Stimulated activated CD4-positive, alpha-beta T cell treated with anti-CD3 and anti-CD28 coated beads, Interleukin-12 subunit alpha, Interleukin-12 subunit beta, amount 100 ng/mL, for 24 hours (primary cell): ENCODE measurements at places on chromosomes 12 and 14.

DNA sequence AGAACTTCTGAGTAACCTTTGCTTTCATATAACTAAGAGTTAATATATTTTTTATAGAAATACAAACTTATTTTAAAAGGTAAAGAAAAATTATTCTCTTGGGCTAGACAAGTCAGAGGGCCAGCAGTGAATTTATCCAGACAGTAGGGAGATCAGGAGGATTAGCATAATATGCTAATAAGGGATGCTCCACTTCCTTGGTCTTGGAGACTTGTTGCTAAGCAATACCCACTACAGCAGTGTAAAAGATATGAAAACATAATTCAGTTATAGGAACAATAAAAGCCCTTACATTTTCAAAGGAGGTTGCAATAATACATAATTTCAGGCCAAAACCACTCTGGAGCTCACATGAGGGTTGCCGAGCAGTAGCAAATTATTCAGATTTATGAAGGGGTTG lies 615.6 kb downstream of the KCNH5 start:
- DNase-seq: no peak

DNA sequence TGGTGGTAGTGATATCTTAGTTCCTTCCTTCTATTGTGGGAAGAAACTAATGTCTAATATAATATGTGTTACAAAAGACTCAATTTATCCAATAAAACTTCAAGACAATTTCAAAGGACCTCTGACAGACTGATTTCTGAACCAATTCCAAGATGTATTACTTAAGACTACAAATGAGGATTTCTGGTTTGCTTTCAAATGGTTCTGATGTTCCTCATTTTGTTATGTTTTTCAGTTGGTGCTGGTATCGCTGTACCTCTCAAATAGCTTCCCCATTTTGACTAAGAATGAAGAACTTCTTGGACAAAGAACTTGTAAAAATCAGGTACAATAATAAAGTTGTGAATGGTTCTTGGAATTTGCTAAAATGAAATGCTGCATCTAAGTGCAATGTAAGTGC lies 19.4 kb upstream of the MBIP start:
- no peak for DNase-seq

- DNase-seq: no peak
Measured at GRCh38 chr12:24896171-24896570, 52.7 kb downstream of the BCAT1 start.

DNA sequence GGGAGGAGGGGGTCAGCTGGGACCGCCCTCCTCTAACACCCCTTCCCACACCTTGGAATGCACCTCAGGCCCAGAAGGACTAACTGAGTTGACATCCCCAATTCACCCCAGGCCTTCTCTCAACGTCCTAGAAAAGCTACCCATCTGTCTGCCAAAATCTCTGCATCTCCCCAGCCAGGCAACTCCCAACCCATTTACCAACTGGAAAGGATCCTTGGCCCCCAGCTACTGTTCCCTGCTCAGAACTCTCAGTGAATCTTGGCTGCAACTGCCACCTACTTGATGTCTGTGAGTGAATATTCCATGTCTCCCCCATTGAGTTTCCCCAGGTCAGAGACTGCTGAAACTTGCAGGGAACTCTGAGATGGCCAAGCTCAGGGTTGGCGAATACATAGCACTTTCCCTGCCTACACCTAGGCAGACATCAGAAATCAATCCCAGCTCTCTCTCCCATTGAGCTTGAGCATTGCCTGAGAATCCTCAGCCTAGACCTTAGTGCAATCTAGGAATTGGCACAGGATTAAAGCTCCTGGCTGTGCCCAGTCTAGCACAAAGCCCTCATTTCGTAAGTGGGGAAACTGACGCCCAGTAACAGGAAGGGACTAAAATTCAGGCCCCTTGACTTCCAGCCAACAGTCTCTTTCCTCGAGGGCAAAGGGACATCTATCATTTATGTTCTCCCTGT lies 71.9 kb upstream of the NCOR2 start:
- no peak for DNase-seq

DNA sequence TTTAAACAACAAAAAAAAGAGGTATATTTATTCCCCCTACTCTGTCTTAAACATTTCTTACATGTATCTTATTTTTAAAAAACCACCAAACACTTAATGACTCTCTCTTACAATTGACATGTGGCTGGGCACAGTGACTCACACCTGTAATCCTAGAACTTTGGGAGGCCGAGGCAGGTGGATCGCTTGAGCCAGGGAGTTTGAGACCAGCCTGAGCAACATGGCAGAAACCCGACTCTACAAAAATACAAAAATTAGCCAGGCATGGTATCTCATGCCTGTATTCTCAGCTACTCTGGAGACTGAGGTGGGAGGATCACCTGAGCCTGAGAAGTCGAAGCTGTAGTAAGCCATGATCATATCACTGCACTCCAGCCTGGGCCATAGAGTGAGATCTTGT lies 16.0 kb downstream of the SLC41A2 start:
- DNase-seq: no peak

DNA sequence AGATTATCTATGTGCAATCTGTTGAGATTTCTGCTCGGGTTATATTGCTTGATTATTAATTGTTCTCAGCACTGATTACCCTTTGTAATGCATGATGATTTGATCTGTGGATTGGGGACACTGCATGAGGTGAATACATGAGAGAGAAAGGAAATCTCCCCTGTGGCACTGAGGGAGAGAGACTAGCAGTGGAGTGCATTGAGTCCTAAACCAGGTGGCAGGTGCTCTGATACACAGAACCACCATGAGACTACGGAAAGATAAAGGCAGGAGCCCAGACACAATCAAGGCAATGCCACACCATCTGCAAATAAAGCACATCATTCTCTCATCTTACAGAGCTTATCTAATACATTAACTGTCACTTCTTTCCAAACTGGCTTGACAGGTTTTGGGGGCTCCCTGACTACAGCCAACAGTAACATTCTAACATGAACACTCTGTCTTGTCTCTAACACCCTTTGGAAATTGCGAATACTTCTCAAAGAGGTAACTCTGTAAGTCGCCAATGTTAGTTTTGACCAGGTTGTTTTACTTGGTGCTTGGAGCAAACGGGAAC lies 37.6 kb upstream of the TSPAN8 start:
- no peak for DNase-seq

DNA sequence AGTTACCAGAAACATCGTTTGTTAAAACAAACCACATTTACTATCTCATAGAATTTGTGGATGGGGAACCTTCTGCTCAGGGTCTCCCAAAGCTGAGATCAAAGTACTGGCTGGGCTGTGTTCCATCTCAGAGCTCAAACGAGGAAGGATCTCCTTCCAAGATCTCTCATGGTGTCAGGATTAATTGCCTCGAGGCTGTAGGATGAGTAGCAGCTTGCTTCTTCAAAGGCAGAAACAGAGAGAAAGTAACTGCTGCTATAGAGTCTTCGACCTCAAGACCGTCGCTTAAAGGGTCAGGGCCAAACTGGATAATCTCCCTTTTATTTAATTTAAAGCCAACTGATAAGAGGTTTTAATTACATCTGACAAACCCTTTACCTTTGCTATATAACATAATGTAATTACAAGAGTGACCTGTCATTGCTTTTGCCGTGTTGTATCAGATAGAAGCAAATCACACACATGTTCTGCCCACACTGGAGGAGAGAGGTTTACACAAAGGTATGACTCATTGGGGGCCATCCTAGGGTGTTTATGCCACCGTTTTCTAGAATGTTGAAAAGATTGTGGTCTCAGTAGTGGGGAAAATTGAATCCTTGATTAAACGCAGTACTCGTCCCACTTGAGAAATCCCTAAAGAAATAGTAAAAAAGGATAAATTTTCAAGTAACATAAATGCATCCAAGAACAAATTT lies 868.8 kb upstream of the TMEM132C start:
- DNase-seq: no peak

GRCh38 chr12:31363831-31364230 lies 37.9 kb upstream of the SINHCAF start:
- DNase-seq: no peak

DNA sequence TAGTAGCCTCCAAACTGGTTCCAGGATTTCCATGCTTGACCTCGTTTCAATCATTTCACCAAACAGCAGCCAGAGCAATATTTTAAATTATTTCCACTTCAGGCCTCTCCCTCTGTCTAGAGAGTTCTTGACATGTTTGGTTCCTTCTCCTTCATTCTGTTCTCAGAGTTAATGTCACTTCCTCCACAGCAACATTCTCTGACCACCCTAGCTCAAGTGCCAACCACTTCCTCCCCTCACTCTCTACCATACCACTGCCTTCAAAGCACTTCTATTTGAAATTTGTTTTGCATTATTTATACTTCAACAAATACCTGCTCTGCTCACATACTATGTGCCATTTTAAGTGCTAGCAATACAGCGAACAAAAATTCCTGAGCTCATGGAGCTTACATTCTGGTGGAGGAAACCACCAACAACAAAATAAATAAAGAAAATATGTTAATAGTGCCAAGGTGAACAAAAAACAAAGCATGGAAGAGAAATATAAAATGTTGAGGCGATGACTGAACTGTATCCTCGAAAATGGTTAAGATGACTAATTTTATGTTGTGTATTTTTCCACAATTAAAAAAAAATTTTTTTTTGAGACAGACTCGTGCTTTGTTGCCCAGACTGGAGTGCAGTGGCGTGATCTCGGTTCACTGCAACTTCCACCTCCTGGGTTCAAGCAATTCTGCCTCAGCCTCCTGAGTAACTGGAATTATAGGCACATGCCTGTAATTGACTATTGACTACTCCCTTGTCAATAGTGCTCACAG lies 17.3 kb downstream of the BAZ1A start:
- DNase-seq: no peak

GRCh38 chr12:49160399-49160798 lies 28.5 kb downstream of the TUBA1A start:
- no peak for DNase-seq

DNA sequence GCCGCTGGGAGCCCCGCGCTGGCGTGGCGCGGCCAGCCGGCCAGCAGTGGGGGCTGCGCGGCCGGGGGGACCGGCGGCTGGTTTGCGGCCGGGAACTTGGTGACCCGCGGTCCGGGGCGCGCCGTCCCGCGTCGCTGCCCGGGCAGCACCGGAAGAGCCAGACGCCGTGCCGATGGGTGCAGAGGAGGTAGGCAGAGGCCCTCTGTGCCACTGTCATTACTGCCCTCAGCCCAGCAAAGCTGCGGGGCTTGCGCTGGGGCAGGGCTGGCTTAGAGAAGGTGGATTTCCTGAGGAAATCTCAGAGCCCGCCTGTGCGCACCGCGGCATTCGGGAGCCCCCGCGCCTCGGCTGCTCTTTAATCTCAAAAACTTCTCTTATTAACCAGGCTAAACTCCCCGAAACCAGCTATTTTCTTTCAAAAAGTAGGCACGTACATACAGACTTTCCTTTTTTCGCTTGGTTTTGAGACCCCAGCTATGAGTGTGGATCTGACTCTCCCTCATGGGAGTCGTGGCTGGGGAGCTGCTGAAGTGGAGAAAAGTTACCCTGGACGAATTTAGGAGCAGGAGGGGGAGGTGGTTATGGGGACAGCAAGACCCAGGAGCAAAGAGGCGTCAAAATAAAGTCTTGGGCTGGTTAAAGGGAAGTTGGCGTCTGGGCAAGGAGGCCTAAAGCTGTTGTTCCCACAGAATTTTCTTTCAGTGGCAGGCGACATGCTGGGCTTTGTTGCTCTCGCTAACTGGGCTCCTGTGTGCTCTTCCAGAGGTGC lies 802 bp downstream of the SUSD6 start:
- no peak for DNase-seq

GRCh38 chr14:36288496-36288895 lies 31.9 kb downstream of the MBIP start:
- no peak for DNase-seq

DNA sequence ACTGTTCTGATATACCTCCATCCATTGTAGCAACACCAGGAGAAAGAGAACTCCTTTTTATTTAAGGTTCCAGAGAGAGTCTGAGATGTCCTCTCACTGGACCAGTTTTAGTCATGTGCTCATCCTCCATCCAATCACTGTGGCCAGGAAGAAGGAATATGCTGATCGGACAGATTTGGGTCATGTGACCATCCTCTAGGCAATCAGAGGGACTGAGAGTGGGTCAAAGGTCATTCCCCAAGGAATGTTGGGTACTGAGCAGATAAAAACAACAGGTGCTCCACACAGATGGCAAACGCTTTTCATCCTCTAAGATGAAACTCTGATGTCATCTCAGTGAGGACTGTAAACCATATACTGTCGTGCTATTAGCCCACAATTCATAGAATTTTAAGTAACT lies 28.8 kb upstream of the RPH3A start:
- no peak for DNase-seq

DNA sequence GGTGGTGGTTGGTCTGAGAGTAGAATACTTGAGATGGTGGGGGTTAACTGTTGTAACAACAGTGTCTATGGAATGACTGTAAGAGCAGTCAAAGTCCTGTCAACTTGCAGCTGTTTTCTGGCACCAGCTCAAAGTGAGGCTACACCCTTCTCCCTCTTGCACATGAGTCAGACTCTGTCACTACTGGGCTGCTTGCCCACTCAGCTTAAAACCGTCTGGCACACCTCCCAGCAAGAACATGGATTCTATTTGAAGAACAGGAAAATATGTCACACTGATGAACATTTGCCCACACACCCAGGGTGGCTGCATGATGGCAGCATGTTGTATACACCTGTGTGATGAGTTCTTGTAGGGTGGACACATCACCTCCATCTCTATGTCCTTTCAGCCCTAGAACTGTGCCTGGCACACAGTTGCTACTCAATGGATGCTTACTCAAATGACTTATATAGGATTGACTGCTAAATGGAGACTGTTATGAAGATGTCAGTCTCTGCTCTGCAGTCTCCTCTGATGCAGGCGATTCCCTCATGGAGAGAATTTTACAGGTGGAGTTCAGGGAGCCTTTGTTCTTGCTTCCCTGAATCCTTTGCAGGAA lies 19.3 kb upstream of the SERPINA6 start:
- DNase-seq: no peak

DNA sequence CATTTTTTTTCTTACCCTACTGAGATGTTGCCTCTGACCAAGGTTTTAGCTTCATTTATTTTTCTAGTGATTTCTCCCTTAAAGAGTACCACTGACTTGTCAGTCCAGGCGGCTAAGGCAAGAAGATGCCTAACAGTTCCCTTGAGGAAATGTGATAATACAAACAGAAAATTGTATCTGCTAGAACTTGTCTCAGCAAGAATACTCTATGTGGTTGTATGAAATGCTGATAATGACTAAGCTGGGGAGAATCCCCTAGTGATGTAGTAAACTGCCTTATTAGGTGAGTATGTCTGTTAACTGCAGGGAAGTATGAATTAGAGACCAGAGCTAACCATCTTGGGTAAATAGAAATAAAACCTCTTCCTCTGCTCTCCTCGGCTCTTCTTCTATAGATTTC lies 6.7 kb downstream of the C12orf54 start:
- no peak for DNase-seq

DNA sequence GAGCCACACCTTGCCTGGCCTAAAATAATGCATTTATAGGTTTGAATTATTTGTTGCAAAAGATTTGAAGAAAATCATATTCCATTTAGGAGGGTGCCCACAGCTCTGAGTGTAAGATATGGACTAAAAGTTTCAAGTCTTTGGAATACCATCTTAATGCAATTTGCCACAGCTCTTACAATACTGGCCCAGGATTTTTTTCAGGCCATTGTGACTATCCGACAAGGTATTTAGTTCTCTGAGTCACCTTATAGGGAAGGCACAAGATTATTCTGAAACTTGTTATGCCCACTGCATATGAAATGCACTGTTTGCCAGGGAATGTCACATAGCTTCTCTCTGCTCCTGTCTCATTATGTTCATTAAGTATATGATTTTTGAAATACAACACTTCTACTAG lies 29.6 kb upstream of the SLC6A13 start:
- no peak for DNase-seq

- DNase-seq: no peak
Measured at GRCh38 chr14:95233702-95234241, 76.4 kb upstream of the DICER1 start.
